ENCODE measurements at places on chromosomes 1 and 21. TPM values are rescaled to one million over a fixed set of nuclear protein-coding genes. Genes with fewer than 3 reads are reported as not detected.

Gene RGS18
- total RNA-seq = not detected

Gene RIPPLY3
- total RNA-seq = 0.16 TPM

Gene XKR8
- 13.9 TPM for total RNA-seq

Gene GJA8
- not detected for total RNA-seq

Gene SPRR2E
- total RNA-seq = not detected

Gene CXADR
- total RNA-seq = 0.12 TPM

Gene HAO2
- total RNA-seq = not detected

Gene TNFRSF9
- not detected for total RNA-seq

Gene PADI4
- not detected for total RNA-seq

Gene BRINP2
- total RNA-seq = not detected

Gene NTRK1
- not detected for total RNA-seq

Gene NME7
- 18.6 TPM for total RNA-seq

Gene PMF1
- 161 TPM for total RNA-seq

Gene CRNN
- not detected for total RNA-seq

Gene UTS2
- not detected for total RNA-seq

Gene TFF3
- total RNA-seq = not detected

Gene TAS1R1
- total RNA-seq = not detected

Gene LRRC71
- not detected for total RNA-seq

Gene RNU1-1
- not detected for total RNA-seq

Gene DMRTA2
- not detected for total RNA-seq

Gene OXCT2
- not detected for total RNA-seq

Gene DYRK1A
- total RNA-seq = 28.2 TPM

Gene DPH2
- 44.0 TPM for total RNA-seq

Gene BSND
- total RNA-seq = not detected

Gene SLAMF8
- not detected for total RNA-seq

Gene ARHGEF10L
- total RNA-seq = 7.6 TPM

Gene LCE2D
- not detected for total RNA-seq

Gene TNN
- not detected for total RNA-seq

Gene CD5L
- not detected for total RNA-seq

Gene ADORA3
- total RNA-seq = not detected

Gene DNAJB4
- 20.9 TPM for total RNA-seq

Gene SPRR2B
- not detected for total RNA-seq

Gene SPRR4
- total RNA-seq = not detected

Gene CD1B
- total RNA-seq = not detected

Gene UBASH3A
- total RNA-seq = not detected

Gene CLDN8
- not detected for total RNA-seq

Gene NBPF19
- 2.9 TPM for total RNA-seq

Gene PTGFR
- 11.1 TPM for total RNA-seq

Gene LRRN2
- 3.4 TPM for total RNA-seq

Gene PNRC2
- total RNA-seq = 47.0 TPM

Gene TSPAN1
- not detected for total RNA-seq

Gene KLF17
- not detected for total RNA-seq

Gene LPAR3
- 7.3 TPM for total RNA-seq

Gene AK5
- 10.9 TPM for total RNA-seq

Gene AKR7A2
- total RNA-seq = 83.3 TPM

Gene CSF3R
- total RNA-seq = not detected

Gene RGS1
- not detected for total RNA-seq

Gene LCE3D
- not detected for total RNA-seq

Gene IARS2
- 152 TPM for total RNA-seq

Gene APH1A
- total RNA-seq = 156 TPM

Gene IL19
- total RNA-seq = not detected

Gene GPBP1L1
- 254 TPM for total RNA-seq

Gene SPRR2A
- not detected for total RNA-seq

Data from MG63 (cell line).